ENCODE measurements at places on chromosomes 1 and 21.

DNA sequence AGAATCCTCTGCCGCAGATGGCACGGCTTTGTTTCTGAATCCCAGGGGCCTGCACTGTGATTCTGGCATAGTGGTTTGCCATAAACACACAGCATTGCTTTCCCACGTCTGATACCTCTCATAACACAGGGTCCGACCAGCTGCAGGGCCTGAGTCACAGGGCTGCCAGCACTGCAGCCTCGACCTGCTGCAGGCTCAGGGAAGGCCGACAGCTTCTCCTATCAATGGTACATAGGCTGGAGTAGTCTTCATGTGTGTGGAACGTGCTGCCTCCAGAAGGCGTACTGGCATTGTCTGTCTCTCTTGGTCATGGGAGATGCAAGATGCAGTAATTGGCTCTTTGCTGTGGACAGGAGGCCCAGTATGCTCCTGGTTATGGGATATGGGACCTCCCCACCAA lies 53.5 kb upstream of the PDE9A start:
- DNase-seq = no peak

DNA sequence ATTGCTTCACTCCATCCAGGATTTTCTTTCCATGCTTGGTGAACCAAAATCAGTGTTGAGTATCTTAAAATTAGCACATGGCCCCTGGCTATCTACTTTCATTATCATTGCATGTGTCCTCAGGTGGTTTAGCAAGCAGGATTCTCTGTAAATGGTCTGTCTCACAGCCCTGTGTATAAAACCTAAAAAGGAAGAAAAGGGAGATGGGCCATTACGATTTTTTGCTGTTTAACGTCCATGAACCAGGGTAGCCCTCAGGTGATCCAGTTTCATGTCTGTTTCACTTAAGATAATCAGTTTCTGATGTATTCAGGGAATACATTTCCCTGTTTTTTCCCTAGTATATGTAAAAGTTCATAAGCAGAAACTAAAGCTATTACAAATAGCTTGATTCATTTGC lies 238.2 kb downstream of the NFIA start:
- no peak for DNase-seq

GRCh38 chr1:116881879-116882520 lies 27.7 kb upstream of the PTGFRN start:
- no peak for DNase-seq

- no peak for DNase-seq
Measured at GRCh38 chr1:101006553-101006952, 19.0 kb downstream of the DPH5 start.

DNA sequence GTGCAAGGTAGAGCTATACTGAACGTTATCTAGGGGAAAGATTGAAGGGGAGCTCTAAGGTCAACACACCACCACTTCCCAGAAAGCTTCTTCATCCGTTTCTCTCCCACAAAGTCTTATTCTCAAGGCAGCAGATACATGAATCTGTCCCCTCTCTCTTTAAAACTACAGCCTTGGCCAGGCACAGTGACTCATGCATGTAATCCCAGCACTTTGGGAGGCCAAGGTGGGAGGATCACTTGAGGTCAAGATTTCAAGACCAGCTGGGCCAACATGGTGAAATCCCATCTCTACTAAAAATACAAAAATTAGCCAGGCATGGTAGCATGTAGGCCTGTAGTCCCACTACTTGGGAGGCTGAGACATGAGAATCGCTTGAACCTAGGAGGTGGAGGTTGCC lies 8.1 kb downstream of the CYP4X1 start:
- no peak for DNase-seq

DNA sequence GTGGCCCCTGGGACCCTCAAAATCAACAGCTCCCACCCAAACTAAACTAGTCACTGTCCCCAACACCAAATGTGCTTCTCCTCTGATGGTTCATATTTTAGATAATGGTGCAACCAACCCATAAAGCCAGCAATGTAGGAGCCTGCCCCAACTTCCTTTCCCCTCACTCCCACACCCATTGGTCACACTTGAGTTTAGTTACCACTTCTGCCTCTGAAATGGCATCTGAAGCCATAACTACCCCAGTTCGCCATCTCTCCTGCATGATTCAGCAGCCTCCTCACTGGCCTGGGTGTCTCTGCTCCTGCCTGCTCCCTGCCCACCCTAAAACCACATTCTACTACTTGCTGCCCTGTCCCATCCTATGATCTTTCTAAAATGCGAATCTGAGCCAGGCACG lies 3.4 kb upstream of the CDCP2 start:
- no peak for DNase-seq

DNA sequence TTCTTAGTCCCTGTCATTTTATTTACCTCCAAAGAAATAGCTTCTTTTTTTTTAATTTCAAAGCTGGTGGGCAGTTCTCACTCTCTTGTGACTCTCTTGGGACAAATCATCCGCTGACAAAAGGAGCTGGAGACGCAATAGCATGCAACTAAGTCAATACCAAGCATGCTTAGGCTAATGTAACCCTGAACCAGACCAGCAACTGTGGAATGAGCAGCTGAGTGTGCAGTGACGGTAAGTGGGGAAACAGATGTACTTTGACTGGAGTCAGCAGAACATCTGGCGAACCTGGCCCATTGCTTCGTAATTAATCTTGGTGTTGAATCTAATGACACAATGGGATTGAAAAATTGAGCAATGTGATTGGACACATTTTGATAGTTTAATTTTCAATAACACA lies 280.7 kb upstream of the PLXNA2 start:
- no peak for DNase-seq

Measured in stimulated activated CD4-positive, alpha-beta T cell treated with anti-CD3 and anti-CD28 coated beads, Interleukin-2, amount 100 ng/mL, for 4 hours (primary cell).